Coronary artery (tissue), 2 donors: ENCODE measurements at places on chromosomes 6 and 20.
A peak's percentile ranks its signal among the peaks of the same experiment; 100 is the strongest.

- DNase-seq, result no peak
These were observed 79.5 kb downstream of the CD83 start for GRCh38 chr6:14197118-14197517.

DNA sequence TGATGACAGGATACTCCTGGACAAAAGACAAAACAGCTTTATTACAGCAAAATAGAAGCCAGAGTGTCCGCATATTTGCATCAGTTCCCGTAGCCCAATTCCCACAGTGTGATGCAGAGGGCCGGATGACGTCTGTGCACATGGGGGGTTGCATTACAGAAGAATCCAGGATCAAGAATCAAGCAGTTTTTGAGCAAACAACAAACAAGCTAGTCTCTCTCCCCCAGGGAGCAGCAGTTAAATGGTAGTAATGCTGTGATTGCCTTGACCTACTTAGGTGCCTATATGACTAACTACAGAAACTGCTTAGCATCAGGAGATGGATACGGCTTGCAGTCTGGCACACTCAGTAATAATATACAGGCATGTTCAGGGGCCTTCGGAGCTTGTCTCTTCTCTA is 3.2 kb upstream of the SDHAF4 start:
- DNase-seq, result no peak

GRCh38 chr20:24747881-24748595 is 201.0 kb upstream of the CST7 start:
- DNase-seq, result peak; percentile 40

DNA sequence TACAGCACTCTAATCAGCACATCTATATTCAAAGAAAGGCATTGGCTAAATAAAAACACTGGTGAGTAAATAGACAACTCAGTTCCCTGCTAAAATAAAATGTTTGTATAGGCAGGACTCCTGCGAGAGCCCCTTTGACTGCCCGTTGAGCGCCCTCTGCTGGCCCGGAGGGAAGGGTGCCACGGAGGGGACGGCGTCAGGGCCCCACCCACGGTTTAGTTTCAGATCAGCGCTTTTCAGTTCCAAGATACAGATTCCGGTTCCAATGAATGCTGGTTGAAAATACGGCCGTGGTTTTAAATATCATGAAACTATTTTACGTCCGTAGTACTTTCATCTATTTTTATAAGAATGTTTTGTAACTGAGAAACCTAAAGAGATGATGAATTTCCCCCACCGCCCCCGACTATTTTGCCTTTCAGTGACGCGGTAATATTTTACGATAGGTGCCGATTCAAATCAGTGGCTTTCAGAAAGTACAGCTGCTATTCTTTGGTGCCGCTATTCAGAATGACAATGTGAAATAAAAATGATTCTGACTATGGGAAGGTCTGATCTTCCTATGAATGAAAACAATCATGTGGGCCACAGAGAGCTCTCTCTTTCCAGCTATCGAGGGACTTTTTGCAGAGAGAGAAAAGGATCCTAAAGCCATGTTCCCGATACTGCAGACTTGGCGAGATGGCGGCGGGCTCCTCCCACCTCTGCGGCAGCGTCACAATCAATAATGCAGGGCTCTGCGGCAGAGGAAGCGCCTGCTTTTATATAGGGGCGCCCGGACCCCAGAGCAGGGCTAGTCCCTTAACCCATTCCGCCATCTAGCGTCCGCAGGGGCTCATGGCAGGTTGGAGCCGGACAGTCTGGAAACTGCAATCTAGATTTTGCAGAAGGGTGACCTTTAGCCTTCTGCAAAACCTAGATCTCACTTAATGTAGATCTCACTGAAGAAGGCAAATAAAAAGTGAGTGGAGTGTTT is 10.6 kb upstream of the CCN6 start:
- DNase-seq, result peak; percentile 87

DNA sequence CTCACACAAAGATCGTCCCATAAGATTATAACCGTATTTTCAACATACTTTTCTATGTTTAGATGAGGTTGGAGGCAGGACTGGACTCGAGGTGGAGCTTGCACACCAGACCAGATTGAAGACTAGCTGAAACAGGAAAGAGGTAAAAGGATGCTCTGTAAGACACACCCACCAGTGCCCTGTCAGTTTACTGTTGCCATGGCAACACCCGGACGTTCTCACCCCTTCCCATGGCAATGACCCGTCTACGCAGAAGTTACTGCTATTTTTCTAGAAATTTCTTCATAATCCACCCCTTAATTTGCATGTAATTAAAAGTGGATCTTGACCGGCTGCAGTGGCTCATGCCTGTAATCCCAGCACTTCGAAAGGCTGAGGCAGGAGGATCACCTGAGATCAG is 13.6 kb upstream of the SRSF6 start:
- DNase-seq, result no peak

- peak; percentile 75 for DNase-seq
These were observed at the start of gene PM20D2 for GRCh38 chr6:89145956-89146717. TSS of gene PM20D2 (plus strand) at chr6:89146055. CDS start at chr6:89146145, 90 bp downstream.

- no peak for DNase-seq
These were observed 10.0 kb upstream of the TBX18 start for GRCh38 chr6:84774157-84774984.

DNA sequence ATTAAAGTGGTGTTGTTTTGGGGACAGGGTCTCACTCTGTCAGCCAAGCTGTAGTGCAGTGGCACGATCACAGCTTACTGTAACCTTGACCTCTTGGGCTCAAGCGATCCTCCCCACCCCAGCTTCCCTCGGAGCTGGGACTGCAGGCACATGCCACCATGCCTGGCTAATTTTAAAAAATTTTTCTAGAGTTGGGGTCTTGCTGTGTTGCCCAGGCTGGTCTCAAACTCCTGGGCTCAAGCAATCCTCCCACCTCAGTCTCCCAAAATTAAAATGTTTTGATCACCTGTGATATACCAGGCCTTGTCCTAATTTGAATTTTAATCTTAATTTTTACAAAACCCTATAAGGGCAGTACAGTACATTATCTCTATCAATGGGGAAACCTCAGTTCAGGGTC is 25.5 kb downstream of the ACOT13 start:
- no peak for DNase-seq

- DNase-seq, result no peak
These were observed 37.2 kb upstream of the BAG2 start for GRCh38 chr6:57134954-57135353.

GRCh38 chr6:37502703-37503291 is 3.1 kb upstream of the CCDC167 start:
- DNase-seq, result no peak

DNA sequence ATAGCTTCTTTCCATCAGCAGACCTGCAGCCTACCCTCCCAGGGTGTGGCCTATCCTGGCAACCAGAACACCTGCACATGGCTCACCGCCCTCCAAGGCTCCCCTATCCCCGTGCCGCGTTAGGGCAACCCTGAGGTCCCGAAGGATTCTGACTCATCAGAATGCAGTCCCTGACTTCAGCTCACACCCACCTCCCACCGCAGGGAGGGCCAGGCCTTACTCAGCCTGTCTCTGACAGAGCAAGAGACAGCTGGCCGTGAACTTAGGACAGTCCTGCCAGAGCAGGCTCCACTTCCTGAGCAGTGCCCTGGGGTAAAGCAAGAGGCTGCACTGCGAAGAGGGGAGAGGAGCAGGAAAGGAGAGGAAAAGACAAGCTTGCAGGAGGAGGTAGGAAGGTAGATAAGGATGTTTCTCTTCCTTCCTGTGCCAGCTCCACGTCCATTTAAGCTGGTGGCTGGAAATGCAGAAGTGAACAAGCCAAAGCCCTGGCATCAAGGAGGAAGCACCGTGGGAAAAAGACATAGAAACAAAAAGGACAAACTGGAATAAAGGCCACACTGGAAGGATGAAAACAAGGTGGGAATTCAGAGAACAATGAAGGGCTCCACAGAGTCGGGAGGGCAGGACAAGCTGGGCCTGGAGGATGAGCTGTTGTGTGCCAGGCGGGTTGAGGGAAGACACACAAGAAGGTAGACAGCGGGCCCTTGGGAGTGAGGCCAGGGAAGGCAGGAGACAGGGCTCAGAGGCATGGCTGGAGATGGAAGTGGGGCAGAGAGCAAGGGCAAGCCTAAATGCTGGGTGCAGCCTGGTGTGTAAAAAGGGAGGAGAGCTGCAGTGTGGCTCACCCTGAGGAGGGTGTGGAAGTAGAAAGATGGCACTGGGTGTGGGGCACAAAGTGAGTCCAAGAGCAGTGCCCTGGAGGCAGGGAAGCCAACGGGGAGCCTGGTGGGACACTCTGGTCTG is 102.7 kb downstream of the SLC23A2 start:
- peak; percentile 79 for DNase-seq
